Karpas-422 (cell line): ENCODE measurements at places on chromosomes 7 and 10.

DNA sequence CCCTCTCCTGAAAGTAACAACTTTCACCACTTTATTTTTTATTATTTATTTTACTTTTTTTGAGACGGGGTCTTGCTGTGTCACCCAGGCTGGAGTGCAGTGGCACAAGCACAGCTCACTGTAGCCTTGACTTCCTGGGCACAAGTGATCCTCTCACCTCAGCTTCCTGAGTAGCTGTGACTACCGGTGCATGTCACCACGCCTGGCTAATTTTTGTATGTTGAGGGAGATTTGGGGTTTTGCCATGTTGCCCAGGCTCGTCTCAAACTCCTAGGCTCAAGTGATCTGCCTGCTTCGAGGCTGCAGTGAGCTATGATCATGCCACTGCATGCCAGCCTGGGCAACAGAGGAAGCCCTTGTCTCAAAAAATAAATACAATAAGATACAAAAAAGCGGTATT is 14.9 kb upstream of the SLIT1 start:
- peak; percentile 48 for DNase-seq

- no peak for DNase-seq
Observed at GRCh38 chr7:18607025-18607424, 111.5 kb downstream of the HDAC9 start.

- no peak for DNase-seq
Observed at GRCh38 chr10:1299041-1299726, 243.0 kb downstream of the WDR37 start.

- no peak for DNase-seq
Observed at GRCh38 chr7:42869131-42870020, 42.5 kb downstream of the C7orf25 start.

DNA sequence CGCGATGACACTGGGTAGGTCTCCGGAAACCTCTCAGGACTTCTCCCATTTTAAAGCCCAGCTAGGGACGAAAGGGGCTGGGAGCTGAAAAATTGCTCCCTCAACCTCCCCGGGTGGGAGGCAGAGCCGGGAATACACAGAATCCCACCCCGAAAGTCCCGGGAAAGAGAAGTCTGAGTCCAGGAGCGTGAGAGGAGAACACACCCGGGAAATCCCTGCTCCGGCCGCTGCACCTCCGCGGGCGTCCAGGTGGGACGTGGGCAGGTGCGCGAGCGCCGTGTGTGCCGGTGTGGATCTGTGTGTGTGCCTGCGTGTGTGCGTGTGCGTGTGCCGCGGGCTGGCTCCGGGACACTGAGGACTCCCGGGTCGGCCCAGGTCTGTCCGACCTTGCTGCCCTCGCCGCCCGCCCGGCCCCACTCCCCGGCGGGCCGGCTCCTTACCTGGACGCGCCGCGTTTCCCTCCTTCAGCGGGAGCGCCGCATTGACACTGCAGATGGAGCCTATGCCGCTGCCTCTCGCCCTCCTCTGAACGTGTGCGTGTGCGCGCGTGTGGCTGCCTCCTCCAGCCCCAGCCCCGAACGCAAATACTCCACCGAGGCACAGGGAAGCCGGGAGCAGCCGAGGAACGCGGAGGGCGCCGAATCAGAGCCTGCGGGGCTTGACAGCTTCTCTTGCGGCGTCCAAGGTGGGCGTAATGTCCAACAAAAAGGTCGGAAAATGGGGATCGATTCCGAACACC is at the start of gene PLXNA4:
TSS of gene PLXNA4 (minus strand) at position 489 of the 739 bp plus-strand sequence. CDS start 67,777 bp downstream, outside the sequence.
- DNase-seq = no peak

- no peak for DNase-seq
Observed at GRCh38 chr10:110860576-110861241, 11.0 kb upstream of the PDCD4 start.

GRCh38 chr7:46003896-46004875 is 83.1 kb upstream of the IGFBP3 start:
- DNase-seq = peak; percentile 54

GRCh38 chr7:4113976-4114375 is 568.1 kb upstream of the FOXK1 start:
- no peak for DNase-seq
